ENCODE measurements at places on chromosomes 2 and 18.

DNA sequence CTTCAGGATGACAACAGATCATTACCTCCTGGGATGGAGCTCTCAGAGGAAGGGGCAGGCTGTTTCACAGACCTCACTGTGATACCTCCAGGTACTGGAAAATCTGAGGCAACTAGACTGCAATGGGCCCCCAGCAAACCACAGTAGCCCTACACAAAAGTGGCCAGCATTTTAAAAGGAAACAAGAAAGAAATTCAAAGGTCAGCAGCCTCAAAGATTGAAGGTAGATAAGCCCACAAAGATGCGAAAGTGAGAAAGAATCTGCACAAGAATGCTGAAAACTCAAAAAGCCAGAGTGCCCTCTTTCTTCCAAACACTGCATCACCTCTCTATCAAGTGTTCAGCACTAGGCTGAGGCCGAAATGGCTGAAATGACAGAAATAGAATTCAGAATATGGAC, 499.5 kb upstream of the CHAC2 start:
- DNase-seq = peak; percentile 6

- DNase-seq = no peak
These were observed 112.0 kb upstream of the PNPT1 start for GRCh38 chr2:55805686-55806085.

- DNase-seq = no peak
These were observed 298.2 kb downstream of the CDCA7 start for GRCh38 chr2:173652767-173653431.

DNA sequence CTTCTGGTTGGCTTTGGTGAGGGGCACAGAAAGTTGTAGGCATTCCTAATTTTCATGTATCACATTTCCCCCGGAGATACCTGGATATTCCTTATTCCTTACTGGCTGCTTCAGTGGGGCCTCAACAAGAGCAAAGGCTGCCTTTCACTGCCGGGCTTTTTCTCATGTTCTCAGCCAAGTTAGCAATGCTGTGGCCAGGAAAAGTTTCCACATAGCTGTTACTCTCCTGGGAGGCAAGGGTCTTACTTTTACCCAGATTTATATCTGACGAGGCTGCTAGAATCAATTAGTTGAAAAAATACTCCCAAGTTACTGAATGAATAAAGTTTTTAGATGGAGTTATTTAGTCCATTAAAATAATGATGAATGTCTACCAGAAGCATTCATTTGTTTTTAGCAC, 230.5 kb downstream of the ZNF407 start:
- no peak for DNase-seq

DNA sequence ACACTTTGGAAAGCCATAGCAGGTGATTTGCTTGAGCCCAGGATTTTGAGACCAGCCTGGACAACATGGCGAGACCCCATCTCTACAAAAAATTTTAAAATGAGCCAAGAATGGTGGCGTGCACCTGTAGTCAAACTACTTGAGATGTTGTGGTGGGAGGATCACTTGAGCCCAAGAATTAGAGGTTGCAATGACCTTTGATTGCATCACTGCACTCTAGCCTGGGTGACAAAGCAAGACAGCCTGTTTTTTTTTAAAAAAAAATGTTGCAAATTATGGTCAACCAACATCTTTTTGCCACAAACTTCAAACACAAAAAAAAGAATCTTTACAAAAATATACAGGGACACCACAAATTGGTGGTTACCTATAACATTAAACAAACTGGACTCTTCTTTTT, 40.3 kb downstream of the MEX3C start:
- DNase-seq = no peak

- DNase-seq = no peak
These were observed 27.6 kb downstream of the SLC1A4 start for GRCh38 chr2:65016789-65017188.

DNA sequence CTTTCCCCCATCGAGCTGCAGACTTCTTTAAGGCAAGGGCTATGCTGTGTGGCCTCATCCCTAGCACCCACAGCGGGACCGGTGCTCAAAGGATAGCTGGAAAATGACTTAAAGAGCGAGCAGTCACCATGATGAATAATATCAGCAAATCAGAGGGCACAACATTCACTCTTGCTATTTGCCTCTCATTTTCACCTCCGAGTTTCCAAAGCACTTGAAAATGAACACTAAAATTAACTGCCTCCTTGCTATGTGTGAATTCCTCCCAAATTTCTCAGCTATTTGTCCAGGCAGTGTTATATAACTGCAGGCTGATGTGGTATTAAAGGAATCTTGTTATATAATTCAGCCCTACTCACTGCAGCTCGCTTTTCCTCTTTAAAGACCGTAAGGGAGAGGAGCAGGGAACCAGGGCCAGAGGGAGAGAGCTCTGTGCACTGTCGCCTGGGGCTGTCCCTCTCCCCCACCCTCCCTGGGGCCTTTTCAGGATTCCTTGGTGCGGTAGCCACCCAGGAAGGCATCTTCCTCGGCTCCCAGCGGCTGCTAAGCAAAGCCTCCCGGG, 1.4 kb downstream of the CYS1 start:
- no peak for DNase-seq

GRCh38 chr2:230153390-230153976, 66.3 kb downstream of the SP110 start:
- DNase-seq = no peak

GRCh38 chr2:225894236-225894980, 494.9 kb downstream of the NYAP2 start:
- no peak for DNase-seq

GRCh38 chr2:228378233-228378632, 196.7 kb upstream of the SPHKAP start:
- no peak for DNase-seq

- DNase-seq = no peak
These were observed 154.6 kb downstream of the DYM start for GRCh38 chr18:49305688-49306336.
